ENCODE measurements at places on chromosomes 6 and 20.

DNA sequence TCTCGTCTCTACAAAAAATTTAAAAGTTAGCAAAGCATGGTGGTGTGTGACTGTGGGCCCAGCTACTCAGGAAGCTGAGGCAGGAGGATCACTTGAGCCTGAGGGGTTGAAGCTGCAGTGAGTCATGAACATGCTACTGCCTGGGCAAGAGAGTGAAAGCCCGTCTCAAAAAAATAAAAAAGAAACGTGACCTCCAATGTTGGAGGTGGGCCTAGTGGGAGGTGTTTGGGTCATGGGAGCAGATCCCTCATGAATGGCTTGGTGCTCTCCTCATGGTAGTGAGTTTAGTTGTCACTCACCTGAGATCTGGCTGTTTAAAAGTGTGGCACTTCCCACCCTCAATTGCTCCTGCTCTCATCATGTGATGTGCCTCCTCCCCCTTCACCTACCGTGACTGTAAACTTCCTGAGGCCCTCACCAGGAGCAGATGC, 24.3 kb downstream of the RBL1 start:
- no peak for DNase-seq

- DNase-seq = no peak
Measured at GRCh38 chr20:51470907-51471411, 71.6 kb downstream of the NFATC2 start.

DNA sequence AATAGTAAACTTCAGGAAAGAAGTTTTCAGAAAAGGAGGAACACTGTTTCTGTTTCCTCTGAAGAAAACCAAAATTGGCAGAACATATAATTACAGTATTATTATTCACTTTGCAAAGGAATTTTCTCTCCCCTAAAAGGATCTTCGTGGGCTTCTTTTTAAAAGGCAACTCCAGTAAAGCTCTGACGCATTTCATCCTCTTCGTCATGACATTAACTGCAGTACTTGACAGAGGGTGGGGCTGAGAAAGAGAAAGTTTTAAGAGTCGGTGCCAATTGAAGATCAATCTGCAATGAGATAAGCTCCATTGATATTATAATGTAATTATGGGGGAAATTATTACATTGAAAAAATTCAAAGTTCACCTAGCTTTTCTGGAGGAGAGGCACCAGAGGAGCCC, 75.8 kb downstream of the MYB start:
- no peak for DNase-seq

DNA sequence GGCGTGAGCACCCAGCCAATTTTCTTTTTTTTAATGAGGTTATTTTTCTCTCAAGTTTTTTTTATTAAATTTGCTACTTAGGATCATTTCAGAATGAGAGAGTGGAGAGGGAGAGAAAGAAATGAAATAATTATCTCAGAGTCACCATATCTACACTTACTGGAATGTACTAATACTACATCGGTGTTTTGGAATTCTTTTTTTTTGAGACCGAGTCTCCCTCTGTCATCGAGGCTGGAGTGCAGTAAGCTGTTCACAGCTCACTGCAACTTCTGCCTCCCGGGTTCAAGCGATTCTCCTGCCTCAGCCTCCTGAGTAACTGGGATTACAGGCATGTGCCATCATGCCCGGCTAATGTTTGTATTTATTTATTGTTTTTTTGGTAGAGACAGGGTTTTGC, 27.8 kb downstream of the ANKRD6 start:
- DNase-seq = no peak

DNA sequence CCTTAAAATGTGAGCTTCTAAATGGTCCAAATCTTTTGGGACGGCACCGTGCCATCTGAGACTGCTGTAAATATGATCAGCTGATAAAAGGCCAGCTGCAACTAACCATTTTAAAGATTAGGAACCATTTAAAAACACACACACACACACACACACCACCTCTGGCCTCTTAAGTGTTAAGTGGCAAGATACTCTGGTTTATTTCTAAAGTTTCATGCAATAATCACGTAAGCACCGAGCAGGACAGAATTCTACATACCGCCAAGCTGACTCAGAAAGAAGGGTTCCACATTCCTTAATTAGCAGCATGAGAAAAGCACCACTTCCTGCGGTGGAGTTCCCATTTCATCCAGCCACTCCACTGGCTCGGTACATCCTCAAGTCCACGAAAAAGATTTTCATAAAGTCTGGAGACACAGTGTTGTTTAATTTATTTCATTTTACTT, 17.8 kb upstream of the ZNF217 start:
- DNase-seq = no peak

DNA sequence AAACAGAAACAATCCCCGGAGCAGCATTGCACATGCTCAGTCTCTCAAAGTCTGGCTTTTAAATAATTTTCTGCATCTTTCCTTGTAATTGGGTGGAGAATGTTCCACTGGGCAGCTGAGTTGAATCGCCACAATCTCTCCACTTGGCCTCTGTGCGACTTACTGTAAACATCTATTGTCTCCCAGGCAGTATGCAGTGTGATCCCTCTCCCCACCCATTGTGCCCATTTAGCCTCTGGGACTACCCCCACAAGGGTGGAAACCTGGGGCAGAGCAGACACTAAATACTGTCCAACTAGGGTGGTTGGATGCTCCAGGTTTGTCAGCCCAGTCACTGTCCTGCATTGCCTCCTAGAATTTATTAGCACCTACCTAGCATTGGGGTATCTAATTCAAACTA, 96.2 kb downstream of the JARID2 start:
- DNase-seq = no peak
